Activated CD4-positive, alpha-beta T cell treated with anti-CD3 and anti-CD28 coated beads, Interleukin-2, amount 10 ng/mL, durations not matched to agents 24 days and 14 days (primary cell): ENCODE measurements at places on chromosomes 11 and 22. TPM values are rescaled to one million over a fixed set of nuclear protein-coding genes. Genes with fewer than 3 reads are reported as not detected.

GRCh38 chr11:86230179-86230804, 14.3 kb upstream of the EED start:
- no peak for DNase-seq

DNA sequence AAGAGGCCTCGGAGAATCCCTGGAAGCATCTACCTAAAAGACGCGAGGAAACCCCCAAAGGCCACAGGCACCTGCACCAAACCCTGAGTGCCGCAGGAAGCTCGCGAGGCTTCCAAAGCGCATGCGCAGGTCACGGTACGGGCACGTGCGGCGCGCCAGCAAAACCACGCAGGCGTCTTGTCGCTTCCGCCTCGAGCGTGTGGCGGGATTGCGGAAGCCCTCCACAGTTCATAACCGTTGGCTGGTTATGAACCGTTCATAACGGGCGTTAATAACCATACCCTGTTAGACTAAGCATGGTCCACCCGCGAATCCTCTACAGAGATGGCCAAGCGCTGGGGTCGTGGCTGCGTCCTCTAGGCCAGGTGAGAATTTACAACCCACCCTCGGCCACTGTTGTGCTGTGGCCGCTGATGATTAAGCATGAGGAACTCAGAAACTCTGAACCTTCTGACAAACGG, 46.4 kb downstream of the MORC2 start:
- peak; percentile 95 for DNase-seq

DNA sequence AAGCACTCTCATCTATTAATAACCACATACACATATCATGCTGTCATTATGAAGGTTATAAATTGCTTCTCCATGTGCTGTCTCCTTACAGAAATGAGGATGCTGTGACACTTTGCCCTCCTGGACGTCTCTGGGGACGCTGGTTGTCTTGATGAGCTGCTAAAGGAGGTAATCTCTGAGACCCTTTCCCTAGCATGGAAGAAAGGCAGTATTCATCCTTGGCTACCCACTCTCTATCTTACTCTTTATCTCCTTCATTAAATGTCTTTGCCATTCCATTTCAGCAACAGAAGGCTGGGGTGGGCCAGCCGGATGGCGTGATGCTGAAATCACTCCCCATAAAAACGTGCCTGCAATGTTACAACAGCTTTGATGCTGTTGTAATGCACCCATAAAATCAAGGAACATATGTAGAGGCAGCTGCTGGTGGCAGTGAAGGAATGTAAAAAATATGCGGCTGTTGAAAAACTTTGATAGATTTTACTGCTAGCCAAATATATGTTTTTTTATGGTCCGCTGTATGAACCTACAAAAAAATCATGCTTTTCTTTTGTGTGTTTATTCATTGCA, 715.1 kb upstream of the API5 start:
- no peak for DNase-seq

GRCh38 chr11:8839957-8840945, 70.7 kb upstream of the AKIP1 start:
- DNase-seq = no peak

Gene NRIP3
- total RNA-seq = 4.8 and 5.3 TPM in 2 replicates
